Glutamatergic neuron (in vitro differentiated cells): ENCODE measurements at places on chromosomes 1 and 21. TPM values are rescaled to one million over a fixed set of nuclear protein-coding genes. Genes with fewer than 3 reads are reported as not detected.

CFHR4 gene
- total RNA-seq = not detected

DNA sequence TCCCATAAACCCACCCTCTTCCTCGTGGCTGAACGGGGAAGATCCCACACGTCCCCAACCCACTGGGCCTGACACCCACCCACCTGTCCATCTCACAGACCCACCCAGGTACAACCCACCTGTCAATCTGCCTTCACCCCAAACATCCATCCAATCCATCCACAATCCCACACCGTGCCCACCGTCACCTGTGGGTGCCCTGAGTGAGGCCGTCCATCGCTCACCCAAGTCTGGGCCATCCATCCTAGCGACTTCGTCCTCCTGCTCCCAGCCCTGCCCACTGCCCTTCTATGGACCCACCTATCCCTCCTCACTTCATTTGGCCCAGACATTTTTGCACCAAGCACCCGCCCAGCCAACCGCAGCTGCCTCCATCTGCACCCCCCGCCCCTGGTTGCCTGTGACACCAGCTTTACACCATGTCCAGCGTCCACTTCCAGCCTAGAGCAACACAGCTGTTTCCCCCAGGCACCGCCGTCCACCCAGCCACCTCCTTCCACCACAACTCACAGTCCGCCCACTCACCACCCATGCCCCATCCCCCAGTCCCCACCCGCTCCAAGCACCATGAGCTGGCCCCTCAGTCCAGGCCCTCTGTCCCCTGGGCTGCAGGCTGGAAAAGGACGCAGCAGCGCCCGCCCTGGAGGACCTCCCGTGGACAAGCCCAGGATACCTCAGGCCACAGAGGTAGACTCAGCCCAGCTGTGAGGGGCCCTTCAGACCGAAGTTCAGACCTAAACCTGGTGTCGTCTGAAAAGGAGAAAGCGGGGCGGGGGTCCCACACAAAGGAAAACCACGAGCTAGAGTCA, 7.7 kb downstream of the TTLL10 start:
- DNase-seq = no peak

- no peak for DNase-seq
Observed at GRCh38 chr1:33718186-33718585, 145.7 kb upstream of the HMGB4 start.

FASLG gene
- not detected for total RNA-seq

GRCh38 chr1:67256291-67257172, 51.1 kb upstream of the IL12RB2 start:
- DNase-seq = no peak
